ENCODE measurements at places on chromosomes 13 and 19.

DNA sequence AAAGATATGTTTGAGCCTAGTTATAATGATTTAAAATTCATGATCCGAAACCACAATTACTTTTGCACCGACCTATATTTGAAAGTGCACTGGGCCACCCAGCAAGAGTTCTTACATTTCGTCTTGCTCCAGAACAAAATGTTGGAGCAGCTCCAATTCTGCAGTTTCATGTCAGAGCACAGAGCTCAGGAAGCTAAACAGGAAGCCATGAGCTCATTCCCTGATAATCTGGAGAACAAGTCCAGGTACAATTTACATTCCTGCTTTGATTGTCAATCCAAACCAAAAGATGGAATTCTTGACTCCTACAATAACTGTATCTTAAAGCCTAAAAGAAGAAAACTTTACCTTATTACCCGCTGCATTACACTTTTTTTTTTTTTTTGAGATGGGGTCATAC, 131.8 kb downstream of the KCTD12 start:
- no peak for DNase-seq

- no peak for DNase-seq
Observed at GRCh38 chr19:5389353-5389752, 48.7 kb upstream of the PTPRS start.

DNA sequence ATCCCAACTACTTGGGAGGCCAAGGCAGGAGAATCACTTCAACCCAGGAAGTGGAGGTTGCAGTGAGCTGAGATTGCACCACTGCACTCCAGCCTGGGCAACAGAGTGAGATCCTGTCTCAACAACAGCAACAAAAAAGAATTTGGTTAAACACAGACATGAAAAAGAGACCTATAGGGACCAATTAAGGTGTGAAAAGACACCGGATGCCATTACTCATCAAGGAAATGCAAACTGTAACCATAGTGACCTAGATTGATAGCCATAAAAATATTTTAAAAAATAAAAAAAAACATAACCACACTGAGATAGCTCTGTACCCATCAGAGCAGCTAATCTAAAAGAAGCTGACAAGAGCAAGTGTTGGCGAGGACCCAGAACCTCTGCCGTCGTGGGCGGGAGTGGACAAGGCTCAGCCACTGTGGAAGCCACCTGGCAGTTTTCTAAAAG, 37.1 kb upstream of the ISYNA1 start:
- no peak for DNase-seq

GRCh38 chr13:46213242-46213641, 1.5 kb downstream of the LRRC63 start:
- DNase-seq = no peak

GRCh38 chr13:89923736-89924135, 1423.8 kb upstream of the MIR17HG start:
- DNase-seq = no peak

- DNase-seq = no peak
Observed at GRCh38 chr13:42369071-42369797, 97.3 kb downstream of the AKAP11 start.

DNA sequence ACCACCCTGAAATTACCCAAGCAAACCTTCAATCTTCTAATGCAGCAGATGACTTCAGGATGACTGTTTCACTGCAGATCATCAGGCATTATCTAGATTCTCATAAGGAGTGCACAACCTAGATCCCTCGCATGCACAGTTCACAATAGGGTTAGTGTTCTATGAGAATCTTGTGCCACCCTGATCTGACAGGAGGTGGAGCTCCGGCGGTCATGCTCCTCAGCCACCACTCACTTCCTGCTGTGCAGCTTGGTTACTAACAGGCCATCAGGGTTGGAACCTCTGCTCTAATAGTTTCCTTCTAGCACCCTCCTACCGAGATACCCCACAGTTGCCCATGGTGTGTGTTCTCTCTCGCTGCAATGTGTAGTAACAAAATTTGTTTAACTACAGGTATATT, 442.8 kb downstream of the FGF14 start:
- no peak for DNase-seq
